ENCODE measurements at places on chromosomes 11 and 22.

GRCh38 chr11:34226210-34226609, 120.8 kb downstream of the NAT10 start:
- DNase-seq = no peak

DNA sequence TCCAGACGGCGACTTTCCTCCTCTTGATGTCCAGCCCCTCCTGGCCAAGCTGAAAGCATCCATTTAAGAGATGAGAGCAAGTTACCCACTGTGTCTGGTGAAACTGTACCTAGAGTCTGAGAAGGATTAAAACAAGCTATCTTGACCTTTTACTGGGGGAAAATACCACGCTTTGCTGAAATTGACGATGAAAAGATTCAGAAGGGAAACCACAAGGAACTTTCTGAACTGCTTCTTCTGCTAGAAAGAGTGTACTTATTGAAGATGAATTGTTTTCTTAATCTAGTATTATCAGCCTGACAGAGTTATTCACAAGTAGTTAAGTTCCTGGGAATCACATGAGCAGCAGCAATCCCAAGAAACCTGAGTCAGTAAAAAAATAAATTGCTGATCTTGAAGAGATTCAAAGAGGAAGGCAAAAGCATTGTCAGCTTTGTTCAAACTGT, 13.1 kb upstream of the MS4A6A start:
- DNase-seq = no peak

- no peak for DNase-seq
These were observed 231.9 kb upstream of the ISX start for GRCh38 chr22:34834059-34834458.

GRCh38 chr22:42910221-42910942, 53.3 kb upstream of the ARFGAP3 start:
- no peak for DNase-seq

DNA sequence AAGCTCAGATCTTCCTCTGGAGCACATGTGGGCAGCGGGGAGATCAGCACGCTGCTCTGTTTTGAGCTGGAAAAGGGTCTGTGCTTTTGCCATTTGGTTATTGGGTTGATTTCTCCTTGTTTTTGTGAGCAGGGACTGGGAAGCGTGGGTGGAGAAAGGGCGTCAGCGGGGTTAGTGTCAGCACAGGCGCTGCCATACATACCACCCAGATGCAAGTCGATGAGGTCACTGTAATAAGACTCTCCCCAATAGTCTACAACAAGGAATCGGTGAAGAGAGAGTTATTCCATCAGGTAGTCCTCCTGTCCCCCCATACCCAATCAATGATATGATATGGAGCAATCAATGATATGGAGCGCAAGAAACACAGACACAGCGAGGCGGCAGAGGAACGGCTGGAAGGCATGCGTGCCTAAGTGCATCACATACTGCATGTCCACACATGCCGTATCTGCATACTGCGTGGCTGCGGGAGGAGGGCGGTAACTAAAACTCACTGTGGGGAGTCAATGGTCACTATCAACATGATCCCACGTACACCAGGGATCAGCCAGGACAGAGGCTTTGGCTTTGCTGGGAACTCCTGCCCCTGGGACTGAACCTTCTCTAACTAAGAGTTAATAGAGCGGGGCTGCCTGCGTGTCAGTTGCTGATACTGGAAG, 29.5 kb upstream of the BID start:
- no peak for DNase-seq

- no peak for DNase-seq
These were observed 27.9 kb upstream of the PDE2A start for GRCh38 chr11:72702096-72702495.

DNA sequence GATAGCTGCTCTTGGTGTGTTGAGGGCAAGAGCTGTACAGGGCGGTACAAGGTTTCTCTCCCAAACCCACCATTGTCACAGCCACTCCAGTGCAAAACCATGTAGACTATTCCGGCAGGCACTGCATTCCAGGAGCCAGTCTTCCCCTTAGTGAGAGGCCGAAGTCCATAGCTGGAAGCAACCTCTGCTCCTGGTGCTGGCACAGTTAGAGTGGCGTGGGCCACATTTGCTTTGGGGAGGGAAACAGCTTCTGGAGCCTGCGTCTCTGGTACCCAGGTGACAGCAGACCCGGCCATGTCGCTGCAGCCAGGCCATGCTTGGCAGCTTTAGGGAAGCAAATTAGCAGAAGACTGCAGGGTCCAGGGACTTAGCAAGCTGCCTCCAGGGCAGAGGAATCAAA, 788.0 kb downstream of the BRD1 start:
- DNase-seq = no peak

DNA sequence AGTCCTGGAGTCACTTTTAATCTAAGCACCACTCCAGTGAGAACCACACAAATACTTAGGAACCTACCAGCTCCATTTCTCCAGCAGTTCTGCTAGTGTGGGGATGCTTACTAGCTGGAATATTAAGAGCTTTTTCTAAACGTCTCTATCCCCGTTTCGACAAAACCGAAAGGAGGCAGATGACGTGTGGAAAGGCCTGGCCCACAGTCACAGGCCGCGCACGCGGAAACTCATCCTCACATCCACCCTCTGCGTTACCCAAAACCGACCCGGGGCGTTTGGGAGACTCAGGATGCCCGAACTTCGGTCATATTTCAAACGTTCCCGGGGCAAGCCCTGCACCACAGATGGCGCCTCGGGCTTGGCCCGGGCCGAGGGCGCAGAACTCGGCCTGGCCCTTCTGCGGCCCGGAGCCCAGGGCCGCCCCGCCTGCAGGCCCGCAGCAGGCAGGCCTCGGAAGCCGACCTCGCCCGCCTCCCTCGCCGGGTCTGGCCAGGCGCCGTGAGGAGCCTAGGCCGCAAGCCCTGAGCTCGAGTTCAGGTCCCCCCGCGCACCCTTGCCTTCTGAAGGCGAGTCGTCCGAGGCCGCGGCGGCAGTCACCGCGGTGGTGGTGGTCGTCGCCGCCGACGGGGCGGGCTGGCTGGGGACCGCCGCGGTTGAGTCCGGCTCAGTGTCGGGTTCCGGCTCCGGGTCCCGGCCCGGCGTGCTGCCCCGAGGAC, 473 bp downstream of the FNBP4 start:
- peak; percentile 46 for DNase-seq

DNA sequence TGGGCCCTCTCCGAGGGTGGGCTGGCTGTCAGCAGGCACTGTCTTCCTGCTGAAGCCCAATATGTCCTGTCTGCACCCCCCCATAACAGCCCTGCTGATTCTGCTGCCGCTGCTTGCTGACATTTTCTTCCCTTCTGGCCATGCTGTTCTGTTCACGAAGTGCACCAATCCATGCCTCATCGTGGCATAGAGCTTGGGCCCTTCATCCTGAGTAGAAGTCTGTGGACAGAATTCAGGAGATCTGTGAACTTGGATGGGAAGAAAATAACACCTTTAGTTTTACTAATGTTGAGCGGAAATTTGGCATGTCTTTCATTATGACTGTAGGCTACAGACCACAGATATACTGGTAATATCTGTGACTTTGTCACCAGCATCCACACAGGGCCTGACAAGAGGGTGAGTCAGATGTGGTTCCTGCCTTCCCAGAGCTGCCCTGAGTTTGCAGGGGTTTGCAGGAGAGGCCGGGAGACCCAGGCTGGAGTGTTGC, 14.1 kb upstream of the KIAA0930 start:
- no peak for DNase-seq

- DNase-seq = no peak
These were observed 714 bp downstream of the CD59 start for GRCh38 chr11:33735271-33736147.
